ENCODE measurements at places on chromosomes 7 and 10.

- DNase-seq, result no peak
These were observed 161.0 kb upstream of the RNF32 start for GRCh38 chr7:156479596-156479995.

GRCh38 chr7:84664626-84665025, 470.0 kb upstream of the SEMA3A start:
- DNase-seq, result no peak

- DNase-seq, result no peak
These were observed 129.0 kb upstream of the AGR3 start for GRCh38 chr7:17010637-17011300.

DNA sequence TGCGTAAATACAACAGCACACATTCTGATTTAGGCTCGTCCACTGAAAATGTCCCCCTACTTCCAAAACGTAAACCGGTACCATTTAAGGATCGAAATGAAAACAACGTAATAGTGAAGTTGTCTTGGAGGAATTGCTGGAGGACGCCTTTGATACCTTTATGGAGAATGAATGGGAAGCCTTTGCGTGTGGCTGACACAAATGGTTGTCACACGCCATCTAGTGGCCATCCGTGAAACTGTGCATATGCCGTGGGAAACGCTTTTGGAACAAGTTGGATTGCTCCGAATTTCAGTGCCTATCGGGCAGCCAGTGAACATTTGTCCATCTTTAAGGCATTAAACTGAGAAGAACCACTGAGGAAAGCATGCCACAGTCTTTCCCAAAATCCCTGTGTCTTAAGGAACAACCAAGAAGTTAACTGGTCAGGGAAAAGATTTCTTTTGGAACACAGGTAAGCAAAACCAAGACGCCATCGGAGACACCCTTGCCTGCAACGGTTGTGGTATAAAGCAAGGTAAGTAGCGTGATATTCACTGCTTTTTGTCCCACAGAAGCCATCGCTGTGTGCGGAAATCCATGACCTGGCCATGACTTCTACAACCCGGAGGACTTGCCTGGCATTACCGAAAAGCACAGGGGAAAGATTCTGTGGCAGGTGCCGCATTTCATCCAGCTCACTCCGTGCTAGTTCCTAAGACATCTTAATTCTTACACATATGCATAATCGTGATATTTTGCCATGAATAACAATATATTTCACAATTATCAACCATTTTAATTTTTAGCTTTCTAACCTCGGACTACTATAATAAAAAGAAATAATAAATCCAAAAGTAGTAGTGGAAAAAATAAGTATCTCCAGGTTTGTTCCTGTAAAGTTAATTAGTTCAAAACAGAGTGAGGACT, 100.6 kb downstream of the FAM204A start:
- peak; percentile 62 for DNase-seq

DNA sequence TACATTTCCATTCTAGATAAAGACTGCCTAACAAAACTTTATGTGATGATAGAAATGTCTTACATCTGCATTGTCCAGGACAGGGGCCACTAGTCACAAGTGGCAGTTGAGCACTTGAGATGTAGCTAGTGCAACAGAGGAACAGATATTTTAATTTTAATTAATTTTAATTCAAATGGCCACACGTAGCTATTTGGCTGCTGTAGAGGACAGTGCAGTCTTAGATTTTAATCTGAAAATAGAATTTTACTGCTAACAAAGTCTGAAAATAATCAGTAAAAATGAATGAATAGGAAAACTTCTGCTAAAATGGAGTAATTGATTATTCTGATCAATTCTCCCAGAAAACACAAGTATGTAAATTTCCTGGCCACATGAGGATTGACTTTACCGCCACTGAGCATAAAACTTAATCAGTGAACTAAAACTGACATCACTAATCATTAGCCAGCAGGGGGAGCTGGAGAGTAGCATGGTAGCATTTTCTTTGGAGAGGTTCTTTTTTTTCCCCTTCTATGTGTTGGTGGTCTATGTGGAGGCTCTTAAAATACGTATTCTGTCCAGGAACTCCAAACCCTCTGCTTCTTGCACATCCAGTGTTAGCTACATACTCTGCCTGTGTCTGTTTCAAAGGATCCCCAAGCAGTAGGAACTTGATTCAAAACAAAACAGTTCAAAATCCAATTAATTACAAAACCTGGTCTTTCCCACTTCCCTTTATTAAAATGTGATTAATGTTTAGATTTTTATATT, 52.1 kb downstream of the TSPAN12 start:
- no peak for DNase-seq

DNA sequence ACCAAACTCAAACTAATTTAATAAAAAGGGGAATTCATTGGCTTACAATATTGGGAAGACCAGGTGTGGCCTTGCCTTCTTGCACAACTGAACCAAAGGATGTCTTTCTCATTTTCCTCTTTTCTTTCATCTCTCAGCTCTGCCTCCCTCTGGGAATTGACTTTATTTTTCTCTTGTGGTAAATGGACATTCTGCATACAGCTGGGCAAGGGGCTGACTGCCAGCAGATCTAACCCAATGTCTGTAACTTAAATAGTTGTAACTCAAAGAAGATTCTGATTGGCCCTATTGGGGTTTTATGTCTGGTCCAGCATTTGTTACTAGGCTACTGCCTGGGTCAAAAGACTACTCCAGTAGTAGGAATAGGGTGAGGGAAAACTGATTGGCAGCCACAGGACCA, 15.3 kb downstream of the PTTG1IP2 start:
- DNase-seq, result no peak

Data from amniotic stem cell (primary cell).